ENCODE measurements at places on chromosomes 7 and 10. TPM values are rescaled to one million over a fixed set of nuclear protein-coding genes. Genes with fewer than 3 reads are reported as not detected.

GRCh38 chr7:42227021-42227420 lies 10.0 kb downstream of the GLI3 start:
- peaks cover 7% of the 10 kb centered on the region for H3K27me3 ChIP-seq
- no peaks in the 10 kb centered on the region for H3K4me1 ChIP-seq
- no peaks in the 10 kb centered on the region for H3K36me3 ChIP-seq
- no peak overlapping the region for H3K4me3 ChIP-seq

DNA sequence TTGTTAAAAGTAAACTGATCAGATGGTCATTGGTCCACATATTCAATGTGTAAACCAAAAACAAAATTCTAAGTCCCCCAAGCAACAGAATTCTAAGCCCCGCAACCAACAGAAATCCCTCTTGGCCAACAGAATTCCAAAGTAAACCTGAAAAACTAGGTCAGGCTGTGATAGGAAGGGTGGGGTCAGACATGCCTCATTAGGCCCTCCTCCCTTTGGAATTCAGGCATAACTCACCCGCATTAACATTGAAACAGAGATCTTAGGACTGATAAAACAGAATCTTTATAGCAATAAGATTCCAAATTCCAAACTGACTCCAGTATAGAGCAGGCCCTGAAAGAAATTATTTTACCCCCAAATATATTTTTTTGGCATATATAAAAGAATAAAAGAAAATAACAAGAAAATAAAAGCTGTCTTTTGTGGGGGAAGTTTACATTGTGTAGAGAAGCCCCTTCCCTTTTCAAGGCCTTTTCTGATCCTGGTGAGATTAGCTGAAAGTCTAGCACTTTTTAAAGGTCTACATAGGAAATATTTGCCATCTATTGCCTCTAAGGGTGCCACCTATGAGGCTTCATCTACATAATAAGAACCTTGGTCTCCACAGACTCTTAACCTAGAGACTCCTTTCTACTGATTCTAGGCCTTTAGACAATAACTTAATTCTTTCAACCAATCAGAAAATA lies 30.5 kb downstream of the GNAT3 start:
- H3K27ac ChIP-seq = no peak overlapping the region
- no peak overlapping the region for H3K4me3 ChIP-seq
- no peaks in the 10 kb centered on the region for H3K36me3 ChIP-seq
- H3K27me3 ChIP-seq = no peaks in the 10 kb centered on the region
- H3K4me1 ChIP-seq = no peaks in the 10 kb centered on the region
- no peak for DNase-seq

GIMAP1 gene
- 0.58 TPM for polyA plus RNA-seq

DNA sequence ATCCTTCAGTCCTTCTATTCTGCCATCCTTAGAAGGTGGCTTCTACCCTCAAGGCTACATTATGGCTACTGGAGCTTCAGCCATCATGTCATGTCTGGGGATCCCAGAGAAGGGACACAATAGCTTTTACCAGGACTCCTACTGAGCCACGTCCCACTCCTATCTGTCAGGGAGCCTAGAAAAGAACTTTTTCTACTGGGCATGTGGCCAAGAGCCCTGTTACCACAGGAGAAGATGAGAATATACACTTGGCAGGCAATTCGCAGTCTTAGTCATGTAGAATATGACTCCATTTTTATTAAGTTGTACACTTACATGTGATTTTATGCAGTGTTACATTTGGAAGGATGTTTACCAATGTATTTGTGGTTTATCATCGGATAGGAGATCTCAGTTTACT lies 64.6 kb upstream of the KCNMA1 start:
- no peak for DNase-seq
- no peaks in the 10 kb centered on the region for H3K27me3 ChIP-seq
- no peak overlapping the region for H3K4me3 ChIP-seq
- H3K36me3 ChIP-seq = peaks cover 2% of the 10 kb centered on the region

MNX1 gene
- 0.35 TPM for polyA plus RNA-seq

DNA sequence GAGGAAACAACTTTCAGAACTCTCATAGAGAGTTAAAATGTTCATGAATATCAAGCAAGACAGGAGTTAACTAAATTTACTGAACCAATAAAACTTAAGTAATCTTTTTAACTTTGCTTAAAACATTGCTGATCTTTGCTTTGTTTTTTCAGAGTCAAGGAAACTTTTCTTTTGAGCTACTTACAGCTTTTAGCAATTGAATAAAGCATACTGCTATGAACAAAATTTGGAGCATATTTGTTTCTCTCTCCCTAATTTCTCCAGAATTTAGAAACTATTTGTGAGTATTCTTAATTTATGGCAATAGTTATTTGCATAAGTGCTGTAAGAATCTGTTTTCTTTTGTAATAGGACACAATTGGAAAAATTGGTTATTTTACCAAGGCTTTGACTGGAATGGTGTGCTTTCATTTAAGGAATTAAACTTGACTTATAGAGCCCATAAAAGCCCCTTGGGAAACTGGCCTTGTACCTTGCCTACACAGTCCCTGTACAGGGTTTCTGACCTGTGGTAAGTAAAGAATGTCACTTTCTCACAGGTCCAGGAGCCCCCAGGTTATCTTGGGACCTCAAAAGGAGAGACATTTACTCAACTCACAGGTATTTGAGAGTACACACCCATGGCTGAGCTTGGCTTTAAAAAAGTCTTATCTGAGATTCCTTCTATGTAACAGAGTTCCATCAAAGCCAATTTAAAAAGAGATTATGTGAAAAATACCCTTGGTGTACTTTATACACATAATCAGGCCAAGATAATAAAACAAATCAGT lies 23.3 kb upstream of the KIAA1549 start:
- H3K36me3 ChIP-seq = no peaks in the 10 kb centered on the region
- no peak overlapping the region for H3K4me3 ChIP-seq
- H3K27me3 ChIP-seq = no peaks in the 10 kb centered on the region
- no peak for DNase-seq
- H3K4me1 ChIP-seq = no peaks in the 10 kb centered on the region

DNA sequence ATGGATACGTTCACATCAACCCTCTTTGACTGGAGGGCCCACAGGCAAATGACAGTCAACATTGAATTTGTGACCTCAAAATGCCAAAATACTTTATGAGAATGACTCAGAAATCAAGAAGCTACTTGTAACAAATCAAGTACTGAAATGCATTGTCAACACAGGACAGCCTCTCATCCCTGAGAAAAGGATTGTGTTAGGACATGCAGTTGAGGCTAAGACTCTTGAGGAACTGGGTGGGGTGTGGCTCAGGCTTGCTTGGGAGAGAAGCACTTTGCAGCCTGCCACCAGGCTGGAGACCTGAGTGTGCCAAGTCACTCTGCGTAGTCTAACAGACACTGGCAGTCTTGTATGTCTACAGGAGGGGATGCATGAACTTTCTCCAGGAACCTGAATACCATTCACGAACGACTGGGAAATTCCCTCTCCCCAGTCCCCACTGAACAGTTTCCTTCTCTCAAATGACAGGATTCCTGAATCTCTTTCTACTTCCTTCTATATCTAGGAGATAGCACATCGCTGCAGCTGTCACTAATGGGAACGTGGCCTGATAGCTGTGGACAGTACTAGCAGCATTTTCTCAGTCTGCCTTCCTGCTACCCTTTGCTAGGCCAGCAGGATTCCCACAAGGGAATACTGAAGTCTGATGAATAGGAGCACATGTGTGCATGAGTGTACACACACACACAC lies 3.3 kb upstream of the SMO start:
- DNase-seq = no peak
- no peak overlapping the region for H3K27ac ChIP-seq
- H3K36me3 ChIP-seq = no peaks in the 10 kb centered on the region
- 0 out of 2 replicates have a peak, but pooled peaks cover 1% of the 10 kb centered on the region for H3K27me3 ChIP-seq

DNA sequence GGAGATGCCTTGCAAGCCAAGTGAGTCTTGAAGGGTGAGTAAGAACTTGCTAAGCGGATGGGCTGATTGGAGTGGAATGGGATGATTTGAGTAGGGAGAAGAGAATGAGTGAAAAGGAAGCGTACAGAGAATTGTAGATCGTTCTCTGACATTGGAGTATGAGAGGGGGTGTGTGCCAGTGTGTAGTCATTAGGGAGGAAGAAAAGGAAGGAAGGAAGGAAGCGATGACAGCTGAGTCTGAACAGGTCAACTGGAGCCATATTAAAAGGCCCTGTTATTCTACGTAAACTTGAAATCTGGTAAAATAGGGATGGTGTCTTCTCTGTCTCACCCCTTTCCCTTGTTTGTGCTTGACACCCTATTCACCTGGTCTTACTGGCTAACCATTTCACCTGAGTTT lies 55.1 kb downstream of the SLK start:
- no peaks in the 10 kb centered on the region for H3K27me3 ChIP-seq
- no peaks in the 10 kb centered on the region for H3K4me1 ChIP-seq
- peaks cover 9% of the 10 kb centered on the region for H3K36me3 ChIP-seq
- no peak for DNase-seq
- no peak overlapping the region for H3K4me3 ChIP-seq

TMEM72 gene
- polyA plus RNA-seq = not detected

- H3K4me1 ChIP-seq = no peaks in the 10 kb centered on the region
- no peaks in the 10 kb centered on the region for H3K36me3 ChIP-seq
- no peak overlapping the region for H3K4me3 ChIP-seq
- no peak overlapping the region for H3K27ac ChIP-seq
- DNase-seq = no peak
Measured at GRCh38 chr10:61153771-61154170, 209.8 kb upstream of the RHOBTB1 start.

PFKFB3 gene
- polyA plus RNA-seq = 17.0 TPM

DNA sequence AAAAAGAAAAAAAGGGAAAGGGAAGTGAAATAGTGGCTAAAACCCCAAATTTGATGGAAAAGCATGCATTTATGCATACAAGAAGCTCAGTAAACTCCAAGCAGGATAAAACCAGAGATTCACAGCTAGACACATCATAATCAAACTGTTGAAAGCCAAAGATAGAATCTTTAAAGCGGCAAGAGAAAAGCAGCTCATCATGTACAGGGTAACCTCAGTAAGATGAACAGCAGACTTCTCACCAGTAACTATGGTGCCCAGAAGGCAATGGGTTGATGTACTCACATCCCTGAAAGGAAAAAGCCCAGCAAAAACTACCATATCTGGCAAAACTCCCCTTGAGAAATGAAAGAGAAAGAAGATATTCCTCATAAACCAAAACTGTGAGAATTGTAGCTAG lies 60.4 kb downstream of the TPST1 start:
- no peaks in the 10 kb centered on the region for H3K27me3 ChIP-seq
- H3K36me3 ChIP-seq = no peaks in the 10 kb centered on the region
- H3K4me3 ChIP-seq = no peak overlapping the region
- no peak overlapping the region for H3K27ac ChIP-seq

DNA sequence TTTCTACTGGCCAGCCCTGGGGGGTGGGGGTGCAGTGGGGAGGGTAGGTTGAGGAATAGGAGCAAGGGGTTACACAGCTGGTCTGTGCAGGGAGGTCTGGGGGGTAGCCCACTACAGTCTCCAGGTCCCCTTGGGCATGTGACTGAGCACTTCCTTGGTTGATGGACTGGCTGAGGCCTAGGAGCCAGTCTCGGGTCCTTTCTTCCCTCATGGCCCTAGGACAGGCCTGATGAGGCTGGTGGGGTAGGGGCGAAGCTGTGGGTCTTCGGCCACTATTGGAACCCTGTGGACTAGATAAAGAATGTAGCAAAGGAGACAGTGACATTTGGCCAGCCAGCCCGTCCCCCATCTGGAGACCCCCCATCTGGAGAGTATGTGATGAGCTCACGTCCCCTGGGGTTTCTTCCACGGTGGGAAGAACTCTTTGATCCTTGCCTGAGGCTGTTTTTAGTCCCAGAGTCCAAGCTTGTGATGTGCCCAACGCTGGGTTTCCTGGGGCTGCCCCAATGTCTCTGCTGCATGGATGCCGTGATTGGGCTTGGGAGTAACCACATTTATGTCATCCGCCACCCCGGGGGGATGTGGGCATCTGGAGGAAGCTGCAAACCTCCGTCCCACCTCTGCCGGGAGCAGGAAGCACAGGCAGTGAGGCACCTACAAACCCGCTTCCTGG lies 20.7 kb downstream of the FAM241B start:
- no peak overlapping the region for H3K27ac ChIP-seq
- H3K4me1 ChIP-seq = no peaks in the 10 kb centered on the region
- H3K4me3 ChIP-seq = no peak overlapping the region
- no peaks in the 10 kb centered on the region for H3K36me3 ChIP-seq
- no peak for DNase-seq

- no peak overlapping the region for H3K27ac ChIP-seq
- DNase-seq = no peak
- no peaks in the 10 kb centered on the region for H3K27me3 ChIP-seq
- H3K4me3 ChIP-seq = no peak overlapping the region
- H3K36me3 ChIP-seq = no peaks in the 10 kb centered on the region
Measured at GRCh38 chr7:14738086-14738485, 164.5 kb downstream of the DGKB start.

- no peak overlapping the region for H3K27ac ChIP-seq
- H3K4me3 ChIP-seq = no peak overlapping the region
- H3K27me3 ChIP-seq = peaks cover 2% of the 10 kb centered on the region
Measured at GRCh38 chr7:128172151-128172550, 68.9 kb upstream of the LEP start.

GRCh38 chr7:71604818-71605414 lies 473.0 kb downstream of the GALNT17 start:
- no peaks in the 10 kb centered on the region for H3K36me3 ChIP-seq
- no peaks in the 10 kb centered on the region for H3K4me1 ChIP-seq
- H3K27ac ChIP-seq = no peak overlapping the region
- no peak for DNase-seq

GRCh38 chr10:78859266-78859665 lies 209.5 kb upstream of the ZMIZ1 start:
- H3K4me1 ChIP-seq = no peaks in the 10 kb centered on the region
- no peak for DNase-seq
- no peak overlapping the region for H3K4me3 ChIP-seq
- no peaks in the 10 kb centered on the region for H3K36me3 ChIP-seq
- peaks cover 1% of the 10 kb centered on the region for H3K27me3 ChIP-seq
- H3K27ac ChIP-seq = no peak overlapping the region

- no peaks in the 10 kb centered on the region for H3K36me3 ChIP-seq
- no peaks in the 10 kb centered on the region for H3K27me3 ChIP-seq
- H3K4me1 ChIP-seq = no peaks in the 10 kb centered on the region
- no peak overlapping the region for H3K4me3 ChIP-seq
- H3K27ac ChIP-seq = no peak overlapping the region
Measured at GRCh38 chr7:40709062-40709964, 574.5 kb downstream of the SUGCT start.

DNA sequence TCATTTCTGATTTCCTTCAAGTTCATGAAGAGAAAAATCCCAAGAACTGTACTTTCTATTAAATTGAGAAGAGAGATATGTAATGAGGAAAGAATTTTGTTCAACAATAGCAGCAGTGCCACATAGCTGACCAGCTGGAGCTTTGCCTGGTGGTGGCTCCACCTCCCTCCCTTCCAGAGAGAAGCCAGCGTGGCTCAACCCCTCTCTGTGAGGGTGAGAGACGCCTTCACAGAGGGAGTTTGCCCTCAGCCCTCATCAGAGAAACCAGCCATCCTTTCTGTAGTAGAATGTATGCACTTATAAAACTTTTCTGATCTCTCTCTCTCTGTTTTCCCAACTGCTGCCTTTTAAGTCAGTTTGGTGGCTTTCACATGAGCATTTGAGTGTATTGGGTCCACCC lies 20.5 kb upstream of the COL1A2 start:
- no peak for DNase-seq
- H3K27ac ChIP-seq = no peak overlapping the region
- no peaks in the 10 kb centered on the region for H3K27me3 ChIP-seq

TBX20 gene
- not detected for polyA plus RNA-seq

- no peaks in the 10 kb centered on the region for H3K4me1 ChIP-seq
- H3K27ac ChIP-seq = no peak overlapping the region
- DNase-seq = no peak
- H3K4me3 ChIP-seq = no peak overlapping the region
- H3K36me3 ChIP-seq = no peaks in the 10 kb centered on the region
Measured at GRCh38 chr10:5195727-5196374, 786 bp upstream of the AKR1C4 start.
